ENCODE measurements at places on chromosomes 5 and 9. TPM values are rescaled to one million over a fixed set of nuclear protein-coding genes. Genes with fewer than 3 reads are reported as not detected.

AGXT2 gene
- total RNA-seq: not detected

URM1 gene
- total RNA-seq: 56.9 TPM

DNA sequence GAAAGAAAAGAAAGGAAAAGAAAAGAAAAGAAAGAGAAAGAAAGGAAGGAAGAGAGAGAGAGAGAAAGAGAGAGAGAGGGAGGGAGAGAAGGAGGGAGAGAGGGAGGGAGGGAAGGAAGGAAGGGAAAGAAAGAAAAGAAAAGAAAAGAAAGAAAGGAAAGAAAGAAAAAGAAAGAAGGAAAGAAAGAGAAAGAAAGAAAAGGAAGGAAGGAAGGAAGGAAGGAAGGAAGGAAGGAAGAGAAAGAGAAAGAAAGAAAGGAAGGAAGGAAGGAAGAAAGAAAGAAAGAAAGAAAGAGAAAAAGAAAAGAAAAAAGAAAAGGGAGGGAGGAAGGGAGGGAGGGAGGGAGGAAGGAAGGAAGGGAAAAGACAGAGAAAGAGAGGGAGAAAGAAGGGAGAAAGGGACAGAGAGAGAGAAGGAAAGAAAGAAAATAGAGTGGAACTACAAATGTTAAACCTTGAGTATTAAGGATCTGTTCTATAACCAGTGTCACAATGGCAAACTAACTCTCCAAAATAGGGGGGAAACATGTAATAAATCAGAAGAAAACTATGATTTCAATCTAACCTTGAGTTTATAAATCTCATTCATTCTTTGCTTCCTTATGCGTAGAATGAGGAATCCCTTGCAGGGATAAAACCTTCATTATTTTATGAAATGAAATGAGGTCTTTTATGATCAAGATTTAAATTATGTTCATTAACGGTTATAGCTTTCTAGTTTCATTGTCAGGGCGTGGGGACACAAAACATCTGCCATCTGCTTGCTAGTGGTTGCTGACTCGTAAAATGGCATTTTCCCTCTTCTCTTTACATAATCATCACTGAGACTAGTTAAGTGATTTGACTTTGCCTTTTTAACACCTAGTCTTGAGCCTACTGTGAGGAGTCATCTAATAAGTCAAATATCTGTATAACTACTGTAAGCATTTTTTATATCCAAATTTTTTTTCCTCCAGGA lies 40.7 kb upstream of the RAD23B start:
- no peak for DNase-seq

CACNA1B gene
- 0.46 TPM for total RNA-seq
